NCI-H1105 treated with DMSO at 0.1 percent for 48 hours (cell line): ENCODE measurements at places on chromosomes 2 and 18.

DNA sequence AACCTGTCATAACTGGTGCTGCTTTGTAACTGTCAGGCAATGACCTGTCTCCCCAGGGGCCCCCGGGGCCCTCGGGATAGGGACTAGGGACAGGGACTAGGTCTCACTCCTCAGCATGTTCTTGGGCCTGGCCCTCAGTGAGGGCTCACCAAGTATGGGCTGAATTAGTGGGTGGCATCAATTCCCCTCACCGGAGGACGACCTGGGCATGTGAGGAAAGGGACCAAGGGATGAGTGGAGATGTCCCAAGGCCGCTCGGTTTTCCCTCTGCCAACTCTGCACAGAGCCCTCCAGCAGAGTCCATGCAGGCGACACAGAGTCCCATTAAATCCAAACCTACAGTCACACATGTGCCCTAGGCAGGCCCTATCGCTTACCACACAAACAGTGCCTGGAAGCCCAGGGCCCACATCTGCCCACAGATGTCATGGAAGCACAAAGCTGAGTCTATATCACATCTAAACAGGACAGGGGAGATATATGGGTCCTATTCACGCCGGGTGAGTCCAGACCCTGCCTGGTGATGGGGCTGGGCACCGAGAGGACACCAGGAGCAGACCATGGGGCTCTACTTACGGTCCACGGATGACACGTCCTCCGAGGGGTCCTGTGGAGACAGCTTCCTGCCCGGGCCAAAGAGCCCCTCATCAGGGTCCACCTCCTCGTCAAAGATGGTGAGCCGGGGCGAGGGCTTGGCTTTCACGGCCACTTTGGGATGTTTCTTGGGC, 26.6 kb downstream of the HS1BP3 start:
- DNase-seq, result no peak

DNA sequence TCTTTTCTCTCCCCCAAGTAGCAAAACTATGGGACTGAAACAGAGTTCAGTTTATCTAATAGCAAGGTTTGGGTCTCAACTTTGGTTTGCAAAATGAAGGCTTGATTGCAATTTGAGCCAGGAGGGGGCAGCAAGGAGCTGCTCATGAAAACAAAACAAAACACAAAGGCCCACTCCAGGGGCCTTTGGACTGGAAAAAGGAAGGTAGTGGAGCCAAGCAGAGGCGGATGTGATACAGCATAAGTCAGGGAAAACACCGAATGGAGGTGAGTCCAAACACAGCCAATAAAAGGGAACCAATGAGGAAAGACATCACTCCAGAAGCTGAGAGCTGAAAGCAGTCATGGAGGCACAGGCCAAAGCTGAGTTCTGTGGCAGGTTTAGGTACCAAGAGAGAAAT, 799.7 kb upstream of the ACVR2A start:
- peak; percentile 43 for DNase-seq

- DNase-seq, result no peak
These were observed 65.3 kb downstream of the CXCR4 start for GRCh38 chr2:136052369-136053362.

DNA sequence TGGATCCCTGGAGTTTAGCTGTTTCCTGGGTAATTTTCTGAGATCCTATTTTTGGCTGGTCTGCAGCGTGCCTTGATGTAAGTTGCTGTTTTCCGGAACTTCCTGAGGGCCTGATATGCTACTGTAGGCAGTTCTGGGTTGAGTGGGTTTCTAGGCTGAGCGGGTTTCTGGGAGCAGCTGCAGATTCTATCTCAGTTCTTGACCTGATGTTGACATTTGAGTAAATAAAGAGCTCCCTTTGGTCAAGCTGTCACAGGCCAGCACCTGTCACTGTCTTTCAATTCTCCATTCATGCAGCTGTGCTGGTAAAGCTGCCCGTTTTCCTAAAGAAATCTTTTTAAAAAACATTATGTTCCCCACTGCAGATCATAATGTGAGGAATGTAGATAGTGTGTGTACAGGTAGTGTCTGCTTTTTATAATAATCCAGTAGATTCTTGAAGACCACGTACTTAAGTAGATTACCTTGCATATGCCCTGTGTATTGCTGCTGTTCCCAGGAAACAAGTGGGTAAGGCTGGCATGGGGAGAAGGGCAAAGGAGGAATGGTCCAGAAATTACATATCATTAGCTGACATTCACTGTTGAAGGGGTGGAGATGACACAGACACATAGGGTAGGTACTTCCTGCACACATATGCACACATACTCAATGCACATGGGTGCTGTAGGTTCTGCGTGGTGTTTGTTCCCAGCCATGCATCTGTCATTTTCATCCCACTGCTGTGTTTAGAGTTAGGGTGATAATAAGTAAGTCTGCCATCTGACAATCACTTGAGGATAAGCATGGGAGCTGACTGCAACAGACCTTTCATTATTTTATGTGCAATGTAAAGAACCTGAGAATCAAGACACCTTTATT, 25.9 kb downstream of the CD28 start:
- DNase-seq, result no peak

DNA sequence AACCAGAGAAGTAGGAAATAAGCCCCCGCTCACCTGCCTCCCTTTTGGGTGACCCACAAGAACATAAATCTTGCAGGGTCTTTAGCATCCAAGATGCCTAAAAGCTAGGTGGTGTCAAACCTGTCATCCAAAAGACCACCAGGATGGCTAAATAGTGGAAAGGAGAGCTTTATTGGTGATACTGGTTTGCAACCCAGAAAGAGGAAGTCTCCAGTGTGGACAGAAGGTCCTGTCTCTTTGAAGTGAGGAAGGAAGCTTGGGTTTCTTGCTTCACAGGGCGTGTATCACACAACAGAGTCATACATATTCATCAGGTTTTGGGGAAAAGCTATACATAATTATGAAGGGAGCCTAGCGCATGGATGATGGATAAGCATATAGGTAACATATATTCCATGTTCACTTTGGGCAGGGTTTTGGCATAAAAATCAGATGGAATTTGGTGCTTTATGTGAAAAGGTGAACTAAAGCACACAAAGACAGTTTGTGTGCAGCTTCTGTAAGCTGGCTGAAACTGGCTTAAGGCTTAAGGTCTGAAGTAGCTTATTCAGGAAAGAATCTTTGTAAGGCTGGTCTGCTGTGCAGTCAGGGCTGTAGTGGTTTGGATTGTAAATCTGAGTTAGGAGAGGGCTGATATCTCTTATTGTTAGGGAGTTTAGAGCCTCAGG, 102.2 kb upstream of the MSH2 start:
- DNase-seq, result no peak

GRCh38 chr2:191500566-191500883, 177.4 kb upstream of the NABP1 start:
- no peak for DNase-seq
